ENCODE measurements at places on chromosomes 13 and 19.

DNA sequence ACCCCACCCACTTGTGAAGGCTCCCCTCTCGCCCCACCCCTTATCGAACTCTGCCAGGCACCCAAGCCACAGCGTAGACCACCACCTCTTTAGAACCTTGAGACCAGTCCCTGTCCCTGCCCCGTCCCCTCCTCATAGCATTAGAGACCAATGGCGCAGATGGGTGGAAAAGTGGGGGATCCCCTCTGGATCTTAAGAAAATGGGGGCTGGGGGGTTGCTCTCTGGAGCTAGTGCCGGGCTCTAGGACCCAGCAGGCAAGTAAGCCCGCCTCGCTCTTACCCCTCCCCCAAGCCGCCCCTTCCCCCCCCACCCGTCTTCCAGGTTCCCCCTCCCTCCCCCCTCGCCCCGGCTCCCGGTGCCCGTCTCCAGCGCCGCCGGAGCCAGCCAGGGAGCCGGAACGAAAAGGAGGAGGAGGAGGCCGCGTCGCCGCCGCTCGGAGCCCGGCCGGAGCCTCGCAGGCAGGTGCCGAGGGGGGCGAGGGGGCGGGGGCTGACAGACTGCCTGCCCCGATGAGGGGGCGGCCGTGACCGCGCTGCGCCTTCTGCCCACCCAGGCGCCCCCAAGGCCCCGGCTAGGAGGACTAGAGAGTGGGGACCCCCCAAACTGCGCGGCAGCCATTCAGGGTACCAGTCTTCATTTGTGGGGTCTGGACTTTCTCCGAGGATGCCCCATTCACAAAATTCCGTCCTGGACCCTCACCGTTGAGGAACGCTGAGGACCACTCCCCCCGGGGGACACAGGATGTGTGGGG is at the start of gene SPRED3:
SPRED3 (plus strand) TSS at position 349 of the 752 bp plus-strand sequence. CDS start 1,606 bp downstream, outside the sequence.
- peak; percentile 78 for DNase-seq

DNA sequence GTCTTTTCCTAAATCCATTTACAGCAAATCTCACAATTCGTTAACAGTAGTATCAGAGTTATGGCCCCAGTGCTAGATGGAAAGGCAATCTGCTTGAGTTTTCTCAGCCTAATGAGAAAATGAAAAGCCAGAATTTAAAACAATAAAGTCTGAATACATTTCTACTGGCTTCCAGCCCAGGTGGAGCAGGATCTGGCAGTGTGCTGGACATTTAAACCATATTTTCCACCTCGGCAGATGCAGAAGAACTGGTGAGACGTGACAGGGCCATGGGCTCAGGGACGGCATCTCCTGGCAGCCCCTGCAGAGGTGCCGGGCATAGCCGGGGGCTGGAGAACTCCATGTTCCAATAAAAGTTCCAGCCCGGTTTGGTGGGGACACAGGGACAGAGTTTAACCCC is 7.1 kb downstream of the SMIM7 start:
- DNase-seq = no peak

- DNase-seq = no peak
These were observed 83.4 kb downstream of the KCNRG start for GRCh38 chr13:50098693-50099092.

DNA sequence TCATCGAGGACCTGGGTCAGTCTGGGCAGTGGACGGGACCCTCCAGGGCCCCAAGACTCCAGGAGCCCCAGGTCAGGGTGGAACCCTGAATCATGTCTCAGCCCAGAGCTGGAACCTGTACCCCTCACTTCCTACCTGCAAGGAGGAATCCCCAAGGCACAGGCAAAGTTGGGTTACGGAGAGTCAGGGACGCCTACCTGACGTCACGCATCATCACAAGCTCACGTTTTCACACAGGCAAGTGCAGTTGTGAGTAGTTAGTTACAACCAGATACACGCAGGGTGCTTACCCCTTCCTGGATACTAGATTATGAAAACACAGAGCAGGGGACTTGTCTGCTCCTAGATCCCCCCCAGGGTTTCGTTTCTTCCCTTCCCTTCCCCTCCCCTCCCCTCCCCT is 1.9 kb downstream of the RETN start:
- DNase-seq = no peak

GRCh38 chr13:102721800-102722231 is 27.0 kb upstream of the METTL21C start:
- no peak for DNase-seq

GRCh38 chr19:6233827-6234511 is 45.8 kb downstream of the MLLT1 start:
- DNase-seq = peak; percentile 51

DNA sequence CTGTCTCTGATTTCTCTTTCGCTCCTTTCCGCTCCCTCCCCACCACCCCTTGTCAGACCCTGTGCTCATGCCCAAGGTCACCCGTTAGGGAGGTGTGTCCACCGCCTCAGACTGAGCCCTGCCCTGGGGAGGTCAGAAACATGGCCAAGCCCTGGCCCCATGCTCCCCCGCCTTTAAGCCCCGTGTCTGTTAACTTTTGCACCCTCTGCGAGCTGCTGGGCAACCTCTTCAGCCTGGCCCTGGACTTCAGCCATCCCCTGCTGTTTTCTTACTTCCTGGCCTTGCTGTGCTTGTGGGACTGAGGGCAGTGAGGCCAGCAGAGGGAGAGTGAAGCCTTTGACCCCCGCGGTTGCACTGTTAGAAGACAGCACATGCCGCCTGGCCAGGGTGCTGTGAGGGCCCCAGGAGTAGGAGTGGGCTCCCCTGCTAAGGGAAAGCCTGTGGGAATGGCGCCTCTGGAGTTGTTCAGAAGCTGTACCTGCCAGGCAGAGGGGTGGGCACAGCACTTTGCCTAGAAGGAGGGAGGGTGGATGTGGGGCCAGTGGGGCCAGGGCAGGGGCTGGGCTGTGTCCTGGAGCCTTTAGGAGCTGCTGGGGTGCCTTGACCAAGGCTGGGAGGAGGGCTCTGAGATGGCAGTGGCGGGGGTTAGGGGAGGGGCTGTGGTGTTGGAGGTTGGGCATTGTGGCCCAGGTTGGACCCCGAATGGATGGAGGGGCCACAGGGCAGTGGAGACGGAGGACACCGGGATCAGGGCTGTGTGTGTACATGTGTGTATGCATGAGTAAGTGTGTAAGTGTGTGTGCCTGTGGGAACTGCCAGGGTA is 7.9 kb downstream of the UPF1 start:
- DNase-seq = no peak

DNA sequence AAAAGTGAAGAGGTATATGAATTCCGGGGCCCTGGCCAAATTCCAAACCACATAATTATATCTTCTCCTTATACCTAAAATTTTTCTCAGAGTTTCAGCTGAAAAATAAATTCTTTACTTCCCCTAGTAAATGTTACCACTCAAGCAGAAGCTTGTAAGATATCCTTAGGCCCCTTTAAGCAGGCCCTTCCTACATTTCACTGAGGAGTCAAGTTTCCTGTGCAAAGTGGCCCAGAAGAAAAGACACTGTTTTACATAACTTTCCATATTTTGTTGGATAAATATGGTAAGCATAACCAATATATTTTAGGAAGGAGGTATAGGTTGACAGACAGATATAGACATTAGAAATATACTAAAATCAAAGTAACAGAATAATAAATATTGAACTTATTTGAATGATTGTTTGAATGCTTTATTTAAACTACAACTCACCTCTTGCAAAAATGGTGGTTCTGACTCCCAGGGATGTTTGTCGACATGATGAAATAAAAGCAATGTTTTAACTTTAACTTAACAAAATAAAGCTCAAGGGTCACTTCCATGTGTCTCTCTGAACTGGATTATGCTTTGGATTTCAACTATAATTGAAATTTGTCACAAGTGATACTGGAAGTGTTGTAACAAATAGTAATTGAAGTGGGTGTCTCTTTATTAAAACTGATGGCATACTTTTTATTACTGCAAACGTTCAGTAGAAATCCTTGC is 141.2 kb downstream of the SPRY2 start:
- no peak for DNase-seq

- DNase-seq = peak; percentile 18
These were observed 109.6 kb upstream of the SERP2 start for GRCh38 chr13:44263751-44264620.

- peak; percentile 78 for DNase-seq
These were observed 432 bp downstream of the ZNF611 start for GRCh38 chr19:52734331-52734892.

DNA sequence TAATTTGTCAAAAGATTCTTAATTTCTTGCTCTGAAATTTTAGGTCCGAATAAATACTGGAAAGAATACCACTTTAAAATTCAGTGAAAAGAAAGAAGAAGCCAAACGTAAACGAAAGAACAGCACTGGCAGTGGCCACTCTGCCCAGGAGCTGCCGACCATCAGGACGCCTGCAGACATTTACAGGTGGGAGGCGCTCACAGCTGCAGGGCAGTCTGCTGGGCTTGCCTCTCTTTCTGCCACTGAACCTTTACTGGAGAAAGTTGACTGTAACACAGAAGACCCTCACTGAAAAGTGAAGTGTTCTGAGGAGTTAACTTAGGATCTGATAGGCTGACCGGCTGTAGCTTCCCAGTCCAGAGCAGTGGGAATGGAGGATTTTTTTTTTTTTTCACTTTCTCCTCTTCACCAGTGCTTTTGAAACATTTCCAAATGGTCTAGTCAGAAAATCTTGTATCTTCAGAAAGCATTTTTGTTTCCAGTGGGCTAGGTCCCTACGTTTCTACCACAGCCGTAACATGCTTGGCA is 69.1 kb downstream of the URI1 start:
- DNase-seq = no peak

DNA sequence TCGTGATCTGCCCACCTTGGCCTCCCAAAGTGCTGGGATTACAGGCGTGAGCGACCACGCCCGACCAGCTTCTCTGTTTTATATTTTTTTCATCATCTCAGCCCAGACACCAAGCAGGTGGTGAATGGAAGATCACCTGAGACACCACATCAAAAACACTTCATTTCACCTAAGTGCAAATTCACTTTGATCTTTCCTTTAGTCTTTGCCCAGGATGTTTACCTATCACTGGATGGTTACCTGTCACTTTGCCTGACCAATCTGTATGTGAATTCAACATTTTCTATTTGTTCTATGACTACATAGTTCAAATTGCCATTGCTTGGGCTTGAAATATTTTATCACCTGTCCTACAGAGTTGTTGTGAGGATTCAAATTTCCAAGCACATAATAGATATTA is 65.7 kb downstream of the PAN3 start:
- DNase-seq = no peak

- DNase-seq = no peak
These were observed 49.4 kb upstream of the ARHGEF7 start for GRCh38 chr13:111065698-111066097.

GRCh38 chr19:19170053-19170872 is at the start of gene MEF2B:
MEF2B (minus strand) TSS chr19:19170263; CDS start chr19:19150735, 19,528 bp downstream.
- DNase-seq = no peak

DNA sequence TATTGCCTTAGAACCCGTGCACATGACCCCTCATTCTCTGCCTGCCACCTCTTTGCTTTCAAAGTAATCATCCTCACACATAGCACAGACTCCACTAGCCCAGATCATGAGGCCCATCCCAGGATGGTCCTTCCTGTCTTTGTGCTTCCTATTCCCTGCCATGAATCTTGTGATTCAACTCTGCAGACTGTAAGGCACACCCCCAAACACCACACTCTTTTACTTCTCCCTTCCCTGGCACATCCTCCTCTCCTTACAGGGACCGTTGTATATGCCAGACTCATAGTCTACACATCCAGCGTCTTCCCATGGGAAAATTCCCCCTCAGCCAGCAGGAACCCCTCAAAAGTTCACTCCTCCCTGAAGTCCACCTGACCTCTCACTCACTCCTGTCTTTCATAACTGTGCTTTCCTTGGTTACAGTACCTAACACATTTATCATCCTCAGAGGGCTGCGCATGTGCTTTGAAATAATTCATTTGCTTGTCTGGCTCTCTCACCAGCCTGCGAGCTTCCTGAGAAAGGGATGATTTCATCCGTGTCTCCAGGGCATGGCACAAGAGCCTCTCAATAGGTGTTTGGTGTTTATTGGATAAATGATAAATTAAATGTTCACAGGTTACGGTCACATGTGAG is 26.8 kb upstream of the LRCH1 start:
- peak; percentile 4 for DNase-seq

GRCh38 chr13:85417807-85418206 is 381.4 kb downstream of the SLITRK6 start:
- no peak for DNase-seq

DNA sequence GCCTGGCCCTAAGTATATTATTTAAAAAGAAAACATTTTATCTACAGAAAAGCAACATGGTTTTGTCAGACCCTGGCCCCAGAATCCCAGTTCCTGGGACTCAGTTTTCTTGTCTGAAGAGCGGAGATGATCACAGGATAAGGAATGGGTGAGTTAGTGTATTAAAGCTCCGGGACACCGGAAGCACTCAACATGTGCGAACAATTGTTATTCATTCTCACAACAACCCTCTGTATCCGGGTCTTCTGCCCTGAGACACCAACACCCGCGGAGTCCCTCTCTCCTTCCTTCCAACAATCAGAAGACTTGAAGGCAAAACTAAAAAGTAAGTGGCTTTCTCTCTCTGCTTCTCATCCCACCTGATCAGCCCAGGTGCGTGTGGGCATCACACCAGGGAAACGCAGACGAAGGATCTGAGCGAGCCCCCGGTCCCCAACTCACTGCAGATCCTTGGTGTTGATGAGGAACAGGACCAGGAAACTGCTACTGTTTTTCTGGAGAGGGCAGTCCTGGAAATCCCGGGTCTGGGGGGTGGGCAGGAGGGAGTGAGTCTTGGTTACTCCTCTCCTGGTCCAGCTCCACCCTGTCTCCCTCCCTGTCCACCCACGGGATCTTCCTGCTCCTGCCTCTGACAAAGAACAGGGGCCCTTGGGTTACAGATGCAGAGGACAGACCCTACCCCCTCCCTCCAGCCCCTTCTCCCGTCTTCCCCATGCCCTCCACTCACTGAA is 2.0 kb downstream of the GPR108 start:
- DNase-seq = no peak

GRCh38 chr13:32446773-32447465 is 19.0 kb upstream of the N4BP2L1 start:
- DNase-seq = no peak

DNA sequence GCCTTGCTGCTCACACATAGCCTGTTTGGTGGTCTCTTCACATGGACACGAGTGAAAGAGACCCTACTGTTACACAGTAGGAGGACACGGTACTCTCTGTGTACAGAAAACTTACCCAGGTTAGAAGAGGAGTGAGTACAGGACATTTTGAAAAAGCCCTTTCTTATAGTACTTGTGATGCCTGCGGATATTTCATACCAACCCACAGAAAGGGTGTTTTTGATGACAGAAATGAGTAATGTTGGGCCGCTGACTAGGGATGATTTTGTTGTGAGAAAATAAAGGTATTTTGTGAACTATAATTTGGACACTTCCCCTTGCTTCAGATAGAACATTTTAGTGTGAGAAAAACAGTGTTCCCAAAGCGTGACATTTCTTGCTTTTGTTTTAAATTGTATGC is 18.2 kb downstream of the NUDT15 start:
- no peak for DNase-seq

- DNase-seq = no peak
These were observed 866 bp upstream of the ZSWIM4 start for GRCh38 chr19:13794398-13794756.

GRCh38 chr19:38742296-38742695 is 2.0 kb downstream of the CAPN12 start:
- DNase-seq = no peak

DNA sequence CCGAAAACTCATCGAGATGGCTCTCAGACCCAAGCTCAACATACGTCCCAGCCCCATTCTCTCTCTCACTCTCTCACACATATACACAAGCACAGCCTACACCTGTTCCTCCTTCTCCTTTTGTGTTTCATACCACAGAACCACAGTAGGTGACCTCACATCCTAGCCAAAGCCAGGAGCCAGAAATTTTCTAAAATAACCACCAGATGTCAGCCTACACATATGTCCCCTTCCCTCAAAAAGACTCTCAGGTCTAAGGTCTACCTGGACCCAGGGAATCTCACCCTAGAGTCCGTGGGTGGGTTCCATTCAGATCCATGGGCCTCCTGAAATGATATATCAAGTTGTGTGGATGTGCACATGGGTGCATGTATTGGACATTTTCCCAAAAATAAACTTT is 104.2 kb upstream of the IPO5 start:
- DNase-seq = peak; percentile 74

All from NCI-H1417 (cell line).